ENCODE measurements at places on chromosomes 16 and 17.

GRCh38 chr17:76275382-76276068, 10.4 kb downstream of the UBALD2 start:
- DNase-seq = no peak

DNA sequence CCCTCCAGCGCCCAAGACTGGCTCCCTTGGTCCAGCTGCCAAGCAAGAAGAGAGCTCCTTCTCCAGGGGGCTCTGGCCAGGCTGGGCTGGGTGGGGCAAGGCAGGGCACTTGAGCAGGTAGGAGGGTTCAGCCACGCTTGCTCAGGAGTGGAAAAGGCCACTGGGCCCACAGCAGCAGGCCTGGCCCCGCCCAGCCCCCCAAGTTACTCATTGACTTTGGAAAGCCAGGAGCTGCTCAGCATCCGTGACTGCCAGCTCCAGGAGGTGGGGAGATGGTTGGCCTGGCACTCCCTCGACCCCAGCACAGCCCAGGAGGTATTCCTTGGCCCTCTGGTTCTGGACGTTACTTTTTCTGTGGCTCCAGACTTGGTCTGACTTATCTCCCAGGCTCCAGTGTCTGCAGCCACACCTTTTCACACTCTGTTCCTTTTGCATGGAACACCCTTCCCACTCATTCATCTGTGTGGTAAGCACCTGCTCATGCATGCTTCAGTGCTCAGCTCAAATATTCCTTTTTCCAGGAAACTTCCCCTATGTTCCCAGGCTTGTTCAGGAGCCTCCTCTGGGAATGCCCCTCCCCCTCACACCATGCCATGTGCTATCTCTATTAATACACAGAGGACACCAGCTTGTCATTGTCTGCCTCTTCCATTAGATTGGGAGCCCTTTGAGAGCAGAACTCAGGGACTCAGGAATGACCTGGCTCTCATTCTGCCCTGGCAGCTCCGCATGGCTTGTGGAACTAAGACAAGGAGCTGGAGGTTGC, at the start of gene CDH16:
CDH16 (minus strand) TSS at position 83 of the 766 bp plus-strand sequence. CDS start 820 bp downstream, outside the sequence.
- DNase-seq = no peak

DNA sequence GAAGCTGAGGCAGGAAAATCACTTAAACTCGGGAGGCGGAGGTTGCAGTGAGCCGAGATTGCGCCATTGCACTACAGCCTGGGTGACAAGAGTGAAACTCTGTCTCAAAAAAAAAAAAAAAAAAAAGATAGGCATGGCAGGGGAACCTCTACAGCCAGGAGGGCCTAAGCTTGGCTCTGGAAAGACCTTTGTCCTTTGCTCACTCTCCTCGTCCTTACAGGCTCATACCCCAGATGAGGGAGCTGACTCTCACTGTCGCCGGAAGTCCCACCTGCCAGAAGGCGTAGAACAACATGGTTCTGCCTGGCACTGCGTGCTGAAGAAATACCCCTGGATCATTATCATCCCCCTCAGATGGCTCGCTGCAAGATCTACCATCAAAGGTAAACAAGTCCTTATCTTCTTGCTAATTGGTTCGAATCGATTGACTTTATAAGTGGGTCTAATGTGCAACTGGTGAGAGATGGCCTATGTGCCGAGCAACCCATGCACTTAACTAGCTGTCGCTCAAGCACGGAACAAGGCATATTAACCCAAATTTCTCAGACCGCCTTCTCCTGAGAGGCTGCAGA, 29.7 kb downstream of the RTN4RL1 start:
- DNase-seq = no peak

DNA sequence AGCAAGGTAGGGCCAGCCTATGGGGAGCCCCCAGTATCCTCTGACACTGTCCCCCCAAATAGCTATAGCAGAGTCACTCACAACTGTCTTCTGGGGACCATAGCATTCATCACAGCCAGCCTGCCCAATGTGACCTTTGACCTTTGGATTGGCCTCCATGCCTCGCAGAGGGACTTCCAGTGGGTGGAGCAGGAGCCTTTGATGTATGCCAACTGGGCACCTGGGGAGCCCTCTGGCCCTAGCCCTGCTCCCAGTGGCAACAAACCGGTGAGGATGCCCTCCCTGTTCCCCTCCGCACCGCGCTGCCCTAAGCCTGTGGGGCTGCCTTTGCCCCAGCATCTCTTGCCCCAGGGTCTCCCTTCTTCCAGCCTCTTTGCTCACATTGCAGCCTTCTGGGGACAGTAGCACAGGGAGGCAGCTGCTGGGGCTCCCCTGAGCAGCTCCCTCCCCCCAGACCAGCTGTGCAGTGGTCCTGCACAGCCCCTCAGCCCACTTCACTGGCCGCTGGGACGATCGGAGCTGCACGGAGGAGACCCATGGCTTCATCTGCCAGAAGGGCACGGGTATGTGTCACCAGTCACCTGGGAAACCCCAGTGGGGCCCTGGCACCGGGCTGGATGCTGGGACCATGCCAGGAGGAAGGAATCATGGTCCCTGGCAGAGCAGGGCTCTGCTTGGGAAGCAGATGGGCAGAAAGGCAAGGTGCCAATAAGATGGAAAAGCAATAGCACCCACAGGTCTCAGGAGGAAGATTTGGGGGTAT, 61.1 kb downstream of the MRC2 start:
- DNase-seq = no peak

- no peak for DNase-seq
These were observed 215.6 kb downstream of the MAP2K6 start for GRCh38 chr17:69630056-69630635.

DNA sequence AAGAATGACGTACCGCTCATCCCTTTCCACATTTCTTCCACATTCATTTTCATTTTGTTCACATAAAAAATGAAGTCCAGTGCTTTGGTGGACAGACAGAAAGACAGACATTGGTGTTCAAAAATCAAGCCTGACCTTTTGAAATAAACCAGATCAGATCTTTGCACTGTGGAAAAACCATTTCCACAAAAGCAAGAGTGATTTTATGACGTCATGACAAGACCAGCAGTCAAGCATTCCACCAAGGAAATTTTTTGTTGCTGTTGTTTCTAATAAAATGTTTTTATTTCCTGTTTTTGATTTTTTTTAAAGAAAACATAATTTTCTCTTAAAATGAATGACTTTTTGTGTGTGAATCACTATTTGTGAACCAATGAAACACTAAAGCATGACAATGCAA, 350.0 kb downstream of the KCNJ2 start:
- no peak for DNase-seq

DNA sequence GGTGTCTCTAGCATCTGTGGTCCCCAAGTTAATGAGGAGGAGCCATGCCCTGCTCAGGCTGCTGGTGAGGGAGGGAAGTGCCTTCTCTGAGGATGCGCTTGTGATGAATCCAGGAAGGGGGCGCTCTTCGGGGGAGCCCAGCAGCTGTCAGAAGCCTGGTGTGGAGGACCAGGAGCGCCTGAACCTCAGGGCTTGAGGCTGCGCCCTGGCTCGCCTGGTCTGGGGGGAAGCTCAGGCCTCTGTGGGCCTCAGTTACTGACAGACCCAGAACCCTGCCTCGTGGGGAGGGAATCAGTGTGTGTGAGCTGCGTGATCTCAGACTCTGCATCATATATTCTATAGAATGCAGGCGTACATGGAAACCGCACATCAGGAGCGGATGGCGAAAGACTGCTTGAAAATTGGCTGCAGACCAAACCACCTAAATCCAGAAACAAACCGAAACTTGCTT, 126.1 kb downstream of the SEC14L1 start:
- no peak for DNase-seq

GRCh38 chr16:56848029-56848936, 16.7 kb upstream of the SLC12A3 start:
- no peak for DNase-seq

- no peak for DNase-seq
These were observed 3.9 kb upstream of the LPO start for GRCh38 chr17:58234512-58234911.

GRCh38 chr17:28327709-28328108, 7.6 kb downstream of the IFT20 start:
- no peak for DNase-seq

- DNase-seq = peak; percentile 25
These were observed 11.4 kb downstream of the C16orf95 start for GRCh38 chr16:87305505-87306391.

DNA sequence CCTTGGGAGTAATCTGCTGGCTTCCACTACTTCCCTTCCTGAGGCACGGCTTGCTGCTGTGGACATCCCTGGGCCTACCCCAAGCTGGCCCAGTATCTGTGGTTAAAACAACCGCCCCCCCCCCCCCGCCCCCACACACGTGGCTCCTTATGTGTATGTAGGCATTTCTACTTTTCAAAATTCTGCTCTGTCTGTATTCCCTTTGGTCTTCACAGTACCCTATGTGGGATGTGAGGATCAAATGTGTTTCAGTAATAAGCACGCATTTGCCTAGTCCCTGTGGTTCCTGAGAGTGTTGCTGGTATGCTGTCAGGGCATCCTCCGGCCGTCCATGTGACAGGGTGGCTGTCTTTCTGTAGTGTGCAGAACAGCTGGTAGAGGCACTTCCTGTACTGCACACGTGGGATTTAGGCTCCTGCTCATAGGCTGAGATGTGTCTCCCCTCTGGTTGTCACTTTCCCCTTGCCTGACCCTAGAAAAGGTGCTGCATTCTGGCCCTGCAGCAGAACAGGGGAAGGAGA, 2.2 kb downstream of the NT5M start:
- no peak for DNase-seq

DNA sequence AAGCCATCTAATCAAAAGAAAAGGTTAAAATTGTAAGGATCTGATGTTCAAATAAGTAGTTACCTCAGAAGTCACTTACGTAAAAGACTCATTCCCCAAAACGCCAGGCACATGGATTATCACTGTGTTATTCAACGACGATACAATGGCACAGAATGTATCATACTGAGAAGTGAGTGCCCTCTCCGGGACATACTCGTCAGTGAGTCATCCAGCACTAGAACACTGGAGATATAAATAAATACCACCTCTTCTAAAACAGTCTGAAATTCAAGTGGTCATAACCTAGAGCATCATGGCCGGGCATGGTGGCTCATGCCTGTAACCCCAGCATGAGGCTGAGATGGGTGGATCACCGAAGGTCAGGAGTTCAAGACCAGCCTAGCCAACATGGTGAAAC, 24.9 kb downstream of the USP31 start:
- no peak for DNase-seq

DNA sequence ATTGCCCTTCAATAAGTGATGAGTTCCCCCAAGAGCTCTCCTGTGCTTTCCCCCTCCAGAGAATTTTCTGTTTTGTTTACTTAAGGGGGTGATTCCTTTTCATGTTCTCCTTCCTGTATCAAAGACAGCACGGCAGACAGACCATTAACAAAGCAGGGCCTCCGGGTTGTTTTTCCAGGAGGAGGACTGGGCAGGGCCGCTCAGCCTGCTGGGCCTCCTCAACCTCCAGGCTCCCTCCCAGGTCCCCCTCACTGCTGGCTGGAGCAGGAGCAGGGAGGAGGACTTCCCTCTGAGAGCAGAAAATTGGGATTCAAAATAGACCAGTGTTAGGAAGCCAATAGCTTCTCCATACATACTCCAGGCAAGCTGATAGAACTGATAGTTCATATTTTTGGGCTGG, 20.4 kb downstream of the SDK2 start:
- DNase-seq = no peak

DNA sequence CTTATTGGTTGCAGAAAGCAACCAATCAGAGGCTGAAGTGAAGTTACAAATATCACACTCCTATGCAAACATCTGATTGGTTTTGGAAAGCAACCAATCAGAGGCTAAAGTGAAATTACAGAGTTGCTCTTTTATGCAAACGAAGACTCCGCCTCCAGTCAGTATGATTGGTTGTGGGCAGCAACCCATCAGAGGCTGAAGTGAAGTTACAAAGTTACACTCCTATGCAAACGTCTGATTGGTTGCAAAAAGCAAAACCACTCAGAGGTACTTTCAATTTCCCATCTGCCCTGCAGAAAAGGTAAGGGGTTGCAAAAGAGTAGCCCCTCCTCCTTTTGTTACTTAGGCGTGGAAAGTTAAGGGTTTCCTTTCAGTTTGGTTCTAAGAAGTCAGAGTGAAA, 697.3 kb downstream of the MAF start:
- DNase-seq = no peak

DNA sequence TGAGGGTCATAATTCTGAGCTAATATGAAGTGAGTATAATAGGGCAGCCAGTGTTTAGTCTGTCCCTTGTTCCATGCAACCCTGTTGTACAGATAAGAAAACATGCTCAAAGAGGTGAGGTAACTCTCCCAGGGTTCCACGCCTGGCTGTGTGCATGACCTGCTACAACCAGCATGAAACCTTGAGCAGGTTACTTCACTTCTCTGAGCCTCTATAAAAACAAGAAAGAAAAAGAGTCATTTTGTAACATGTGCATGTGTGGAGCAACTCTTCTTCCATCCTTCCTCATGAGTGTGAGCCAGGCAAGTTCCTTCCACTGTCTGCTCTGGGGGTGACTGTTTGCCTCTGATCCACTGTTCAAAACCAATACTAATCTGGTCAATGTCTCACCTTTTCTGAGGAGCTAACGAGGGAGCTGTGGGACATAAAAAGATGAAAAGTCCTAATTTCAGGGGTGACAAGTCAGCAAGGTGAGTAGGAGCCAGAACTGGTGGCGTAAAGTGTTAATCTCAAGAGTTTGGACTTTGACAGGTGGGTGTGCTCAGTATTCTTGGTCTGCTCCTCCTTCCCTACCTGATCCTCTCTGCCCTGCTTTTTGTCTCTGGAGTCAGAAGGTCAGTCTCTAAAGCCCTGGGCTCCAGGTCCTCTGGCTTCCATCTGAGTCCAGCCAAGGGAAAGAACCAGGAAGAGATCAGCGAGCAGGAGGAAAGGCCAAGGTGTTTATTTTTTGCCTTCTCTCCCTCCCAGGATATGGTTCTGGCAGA, 21.5 kb downstream of the GFOD2 start:
- DNase-seq = no peak

- DNase-seq = no peak
These were observed 44.2 kb upstream of the TRAP1 start for GRCh38 chr16:3761375-3762106.

DNA sequence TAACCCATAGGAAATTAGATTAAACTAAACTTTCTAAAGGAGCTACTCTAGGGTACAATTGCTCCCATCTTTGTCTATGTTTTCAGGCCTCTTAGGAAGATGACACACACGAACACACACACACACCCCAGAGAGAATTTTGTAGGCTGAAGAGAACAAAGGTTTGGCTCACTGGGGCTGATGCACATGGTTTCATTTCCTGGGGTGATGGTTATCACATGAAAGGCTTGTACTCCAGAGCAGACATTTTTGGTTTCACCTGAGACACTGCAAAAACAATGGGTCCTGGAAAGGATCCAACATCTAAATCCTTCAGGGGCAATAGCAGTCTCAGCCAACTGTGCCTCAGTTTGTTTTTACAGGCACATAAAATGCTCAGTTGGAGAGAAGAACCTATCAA, 62.8 kb downstream of the GRB7 start:
- DNase-seq = no peak

DNA sequence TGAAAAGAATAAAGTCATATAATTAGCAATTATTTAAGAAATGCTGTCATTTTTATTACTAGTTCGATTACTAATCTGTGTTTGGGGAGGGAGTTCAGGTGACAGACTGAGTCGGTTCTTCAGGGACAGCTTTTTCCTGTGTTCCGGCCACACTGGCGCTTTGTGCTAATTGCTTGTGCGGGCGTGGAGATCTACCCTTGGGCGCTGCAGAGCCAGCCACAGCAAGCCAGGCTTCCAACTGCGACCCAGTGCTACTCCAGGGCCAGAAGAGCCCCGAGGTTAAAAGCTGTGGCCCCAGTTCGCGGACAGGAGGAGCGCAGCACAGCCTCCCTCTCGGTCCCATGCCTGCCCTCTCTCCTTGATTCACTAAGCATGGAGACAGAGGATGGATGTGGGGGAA, 6.5 kb upstream of the OR2C1 start:
- DNase-seq = no peak

- no peak for DNase-seq
These were observed 1.9 kb downstream of the CEP95 start for GRCh38 chr17:64508683-64509082.

- no peak for DNase-seq
These were observed 43.6 kb downstream of the TBC1D16 start for GRCh38 chr17:79991924-79992648.
